Activated B cell treated with CpG ODN at 0.5 μM for 24 hours (primary cell): ENCODE measurements at places on chromosomes 1 and 21.

DNA sequence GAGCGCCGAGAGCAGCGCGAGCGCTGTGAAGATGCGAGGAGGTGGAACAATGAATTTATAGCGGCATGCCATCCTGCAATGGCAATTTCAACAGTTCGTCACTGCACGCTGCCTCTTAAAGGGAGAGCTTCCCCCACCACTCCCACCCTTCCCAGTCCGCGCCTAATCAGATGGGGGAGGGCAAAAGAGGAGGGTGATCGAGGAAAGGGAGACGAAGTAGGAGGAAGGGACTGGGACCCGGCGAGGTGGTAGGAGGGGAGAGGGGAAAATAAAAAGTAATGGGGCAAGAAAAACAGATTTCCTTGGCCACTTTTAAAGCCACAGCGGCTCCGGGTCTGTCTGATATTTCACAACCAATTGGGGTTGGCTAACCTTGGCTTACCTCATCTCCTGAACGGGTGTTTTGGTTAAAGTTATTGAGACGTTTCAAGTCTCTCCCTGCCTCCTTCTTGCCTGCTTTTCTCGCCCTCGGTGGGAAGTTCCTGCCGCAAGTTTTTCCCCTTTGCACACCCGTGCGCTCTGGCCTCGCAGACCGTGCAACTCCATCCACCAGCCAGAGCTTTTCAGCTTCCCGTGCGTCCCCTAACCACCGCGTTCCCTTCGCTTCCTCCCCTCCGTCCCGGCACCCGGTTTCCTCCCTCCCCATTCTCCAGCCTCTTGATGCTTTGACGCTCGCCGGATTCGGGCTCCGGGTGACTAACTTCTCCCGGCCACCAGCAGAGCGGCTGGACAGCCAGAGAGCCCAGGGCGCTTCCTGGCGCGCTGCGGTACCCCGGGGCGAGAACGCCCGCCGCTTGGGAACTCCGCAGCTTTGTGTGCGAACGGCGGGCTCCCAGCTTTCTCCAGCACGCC lies at the start of gene ADAMTS5:
ADAMTS5 (minus strand) TSS at position 27 of the 852 bp plus-strand sequence. CDS start 697 bp downstream, outside the sequence.
- no peak within 1 kb of the TSS for H3K4me3 ChIP-seq
- no peak within 1 kb of the TSS for H3K27ac ChIP-seq
- H3K36me3 ChIP-seq = no peaks in the 10 kb centered on the region
- no peaks in the 10 kb centered on the region for H3K4me1 ChIP-seq

GRCh38 chr1:37734629-37735591 lies 30.0 kb downstream of the EPHA10 start:
- peaks cover 42% of the 10 kb centered on the region for H3K27me3 ChIP-seq
- H3K27ac ChIP-seq = no peak overlapping the region
- no peak overlapping the region for H3K4me3 ChIP-seq
- no peaks in the 10 kb centered on the region for H3K4me1 ChIP-seq

- no peaks in the 10 kb centered on the region for H3K4me1 ChIP-seq
- H3K27me3 ChIP-seq = no peaks in the 10 kb centered on the region
- H3K36me3 ChIP-seq = no peaks in the 10 kb centered on the region
- H3K27ac ChIP-seq = no peak overlapping the region
- DNase-seq = no peak
Observed at GRCh38 chr21:38140207-38140903, 116.4 kb upstream of the KCNJ15 start.

- no peak overlapping the region for H3K4me3 ChIP-seq
- H3K4me1 ChIP-seq = no peaks in the 10 kb centered on the region
- no peak overlapping the region for H3K27ac ChIP-seq
- H3K27me3 ChIP-seq = no peaks in the 10 kb centered on the region
Observed at GRCh38 chr1:53634571-53634979, 104.4 kb downstream of the GLIS1 start.

DNA sequence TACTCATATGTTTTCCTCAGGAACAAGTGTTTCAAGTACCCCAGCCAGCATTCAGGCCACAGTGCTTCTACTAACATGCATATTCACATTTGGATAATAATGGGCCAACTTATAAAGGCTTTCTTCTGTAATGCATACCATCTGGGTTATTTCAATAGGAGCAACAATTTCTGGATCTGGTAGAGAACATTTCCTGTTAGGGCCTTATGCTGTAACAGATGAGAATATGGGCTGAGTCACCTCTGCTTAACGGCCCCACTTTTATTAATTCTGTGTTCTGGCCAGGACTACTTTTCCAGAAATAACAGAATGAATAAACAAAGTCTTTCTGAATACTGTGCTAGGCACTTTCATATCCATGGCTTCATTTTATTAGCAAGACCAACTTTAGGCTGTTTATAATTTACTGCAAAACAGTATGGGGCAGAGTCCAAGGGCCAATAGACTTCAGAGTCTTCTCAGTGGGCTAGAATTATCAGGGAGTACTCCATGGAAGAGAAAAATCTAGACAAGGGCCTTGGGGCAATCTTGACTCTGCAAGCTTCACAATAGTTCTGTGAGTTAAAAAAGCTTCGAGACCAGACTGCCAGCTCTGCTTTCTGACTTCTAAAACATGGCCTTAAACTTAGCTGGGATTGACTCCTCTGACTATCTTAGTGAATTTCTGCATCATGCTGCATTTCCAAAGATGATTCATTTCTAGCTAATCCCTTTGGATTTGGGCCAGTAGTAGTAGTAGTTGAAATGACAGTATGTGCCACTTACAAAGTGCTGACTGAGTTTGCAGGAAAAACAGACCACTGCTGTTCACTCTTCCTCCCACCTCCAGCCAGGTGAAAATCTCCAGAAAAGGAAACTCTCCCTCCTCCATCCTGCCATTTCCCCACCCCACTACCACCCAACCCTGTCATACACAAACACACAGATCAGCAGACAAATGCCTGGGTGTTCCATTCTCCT lies 8.2 kb upstream of the SSX2IP start:
- H3K36me3 ChIP-seq = no peaks in the 10 kb centered on the region
- peaks cover 4% of the 10 kb centered on the region for H3K27me3 ChIP-seq
- no peak overlapping the region for H3K27ac ChIP-seq
- no peak overlapping the region for H3K4me3 ChIP-seq

- no peaks in the 10 kb centered on the region for H3K4me1 ChIP-seq
- H3K27ac ChIP-seq = no peak overlapping the region
- H3K36me3 ChIP-seq = no peaks in the 10 kb centered on the region
- no peak for DNase-seq
Observed at GRCh38 chr1:115797486-115797885, 29.0 kb upstream of the CASQ2 start.

DNA sequence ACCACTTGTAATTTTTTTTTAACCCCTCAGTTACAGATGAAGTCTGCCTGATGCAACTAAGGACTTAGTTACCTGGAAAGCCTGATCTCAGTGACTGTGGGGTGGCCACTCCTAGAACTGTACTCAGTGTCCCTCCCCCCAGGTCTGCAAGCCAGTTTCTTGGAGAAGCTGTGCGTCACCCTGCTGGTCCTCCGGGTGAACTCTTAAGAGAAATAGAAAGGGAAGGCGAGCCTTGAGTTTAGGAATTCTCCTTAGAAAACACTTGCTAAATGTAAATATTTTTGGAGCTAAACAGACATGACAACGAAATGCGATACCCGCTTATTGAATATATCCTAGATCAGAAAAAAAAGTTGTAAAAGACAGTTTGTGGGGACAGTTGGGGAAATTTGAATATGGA lies 730 bp downstream of the SLC16A4 start:
- H3K4me3 ChIP-seq = no peak overlapping the region
- H3K36me3 ChIP-seq = peaks cover 10% of the 10 kb centered on the region
- no peak for DNase-seq
- H3K4me1 ChIP-seq = peaks cover 46% of the 10 kb centered on the region
- no peaks in the 10 kb centered on the region for H3K27me3 ChIP-seq
- no peak overlapping the region for H3K27ac ChIP-seq

- DNase-seq = no peak
- peaks cover 14% of the 10 kb centered on the region for H3K36me3 ChIP-seq
- no peaks in the 10 kb centered on the region for H3K27me3 ChIP-seq
- no peak overlapping the region for H3K27ac ChIP-seq
- H3K4me3 ChIP-seq = no peak overlapping the region
Observed at GRCh38 chr1:198264282-198264681, 107.5 kb downstream of the NEK7 start.

DNA sequence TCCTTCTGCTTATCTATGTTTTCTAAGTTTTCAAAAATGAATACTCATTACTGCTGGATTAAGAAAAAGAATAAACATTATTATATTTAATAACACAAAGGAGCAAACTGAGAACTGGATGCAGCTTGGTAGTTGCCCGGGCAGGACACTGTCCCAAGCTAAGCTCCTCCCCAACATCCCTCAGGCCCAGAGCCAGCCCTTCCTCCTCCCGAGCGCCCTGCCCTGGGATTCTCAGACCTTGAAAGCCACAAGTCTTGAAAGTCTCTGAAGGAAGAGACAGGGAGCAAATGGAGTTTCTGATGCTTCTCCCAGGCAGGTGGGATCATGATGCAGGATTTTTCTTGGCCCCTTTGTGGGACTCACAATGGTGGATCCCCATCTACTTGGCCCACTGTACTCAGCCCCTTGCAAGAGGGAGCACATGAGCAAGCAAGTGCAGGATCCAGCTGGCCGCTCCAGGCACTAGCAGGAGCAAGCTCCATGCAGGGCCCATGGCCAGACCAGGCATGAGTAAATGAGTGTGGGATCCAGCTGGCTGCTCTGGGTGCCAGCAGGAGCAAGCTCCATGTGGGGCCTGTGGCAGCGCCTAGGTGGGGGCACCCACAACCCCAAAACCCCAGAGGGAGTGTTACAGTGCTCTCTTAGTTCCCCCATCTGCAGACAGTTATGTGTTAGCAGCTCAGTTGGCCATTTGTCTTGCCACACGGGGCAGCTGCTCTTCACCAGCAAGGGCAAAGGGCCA lies 32.1 kb upstream of the RAB4A start:
- H3K4me1 ChIP-seq = no peaks in the 10 kb centered on the region
- H3K27me3 ChIP-seq = peaks cover 12% of the 10 kb centered on the region
- H3K27ac ChIP-seq = no peak overlapping the region
- no peak overlapping the region for H3K4me3 ChIP-seq
- DNase-seq = no peak

- DNase-seq = no peak
- H3K4me3 ChIP-seq = no peak overlapping the region
Observed at GRCh38 chr1:151773702-151774101, 10.4 kb upstream of the MRPL9 start.

DNA sequence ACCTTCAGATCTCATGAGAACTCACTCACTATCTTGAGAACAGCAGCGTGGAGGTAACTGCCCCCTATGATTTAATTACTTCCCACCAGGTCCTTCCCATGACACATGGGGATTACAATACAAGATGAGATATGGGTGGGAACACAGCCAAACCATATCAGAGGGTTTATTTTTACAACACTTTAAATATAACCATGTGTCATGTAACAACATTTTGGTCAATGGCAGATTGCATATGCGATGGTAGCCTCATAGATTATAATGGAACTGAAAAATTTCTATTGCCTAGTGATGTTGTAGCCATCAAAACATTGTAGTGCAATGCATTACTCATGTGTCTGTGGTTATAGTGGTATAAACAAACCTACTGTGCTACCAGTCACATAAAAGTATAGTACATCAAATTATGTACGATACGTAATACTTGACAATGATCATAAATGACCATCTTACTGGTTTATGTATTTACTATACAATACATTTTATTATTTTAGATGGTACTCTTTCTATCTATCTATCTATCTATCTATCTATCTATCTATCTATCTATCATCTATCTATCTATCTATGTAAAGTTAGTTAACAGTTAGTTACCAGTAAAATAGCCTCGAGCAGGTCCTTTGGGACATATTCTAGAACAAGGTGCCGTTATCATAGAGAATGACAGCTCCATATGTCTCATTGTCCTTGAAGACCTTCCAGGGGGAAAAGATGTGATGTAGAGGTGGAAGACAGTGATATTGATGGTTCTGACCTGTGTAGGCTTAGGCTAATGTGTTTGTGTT lies 12.6 kb upstream of the S100B start:
- no peaks in the 10 kb centered on the region for H3K36me3 ChIP-seq
- peaks cover 15% of the 10 kb centered on the region for H3K27me3 ChIP-seq
- H3K4me1 ChIP-seq = peaks cover 8% of the 10 kb centered on the region

- H3K27me3 ChIP-seq = peaks cover 56% of the 10 kb centered on the region
- DNase-seq = no peak
- H3K27ac ChIP-seq = no peak overlapping the region
- H3K4me1 ChIP-seq = peaks cover 2% of the 10 kb centered on the region
- no peak overlapping the region for H3K4me3 ChIP-seq
Observed at GRCh38 chr21:41777951-41778815, 11.3 kb upstream of the RIPK4 start.

DNA sequence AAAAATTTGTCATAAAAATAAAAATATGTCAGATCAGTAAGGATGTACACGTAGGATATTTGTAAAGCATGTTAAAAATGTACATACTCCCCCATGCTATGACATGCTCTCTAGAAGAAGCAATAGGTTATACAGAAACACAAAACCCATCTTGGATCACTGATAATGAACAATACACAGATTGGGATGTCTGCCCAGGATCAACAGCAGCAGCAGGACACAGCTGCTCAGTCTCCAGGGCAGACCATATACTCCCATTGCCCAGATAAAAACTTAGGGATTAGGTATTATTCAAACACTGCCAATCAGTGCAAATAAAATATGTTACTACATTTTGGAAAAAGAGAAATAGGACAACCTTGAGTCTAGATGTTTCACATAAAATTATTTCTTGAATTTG lies 39.0 kb downstream of the DAB1 start:
- no peaks in the 10 kb centered on the region for H3K4me1 ChIP-seq
- no peaks in the 10 kb centered on the region for H3K36me3 ChIP-seq
- no peaks in the 10 kb centered on the region for H3K27me3 ChIP-seq
- no peak overlapping the region for H3K4me3 ChIP-seq
- no peak for DNase-seq

DNA sequence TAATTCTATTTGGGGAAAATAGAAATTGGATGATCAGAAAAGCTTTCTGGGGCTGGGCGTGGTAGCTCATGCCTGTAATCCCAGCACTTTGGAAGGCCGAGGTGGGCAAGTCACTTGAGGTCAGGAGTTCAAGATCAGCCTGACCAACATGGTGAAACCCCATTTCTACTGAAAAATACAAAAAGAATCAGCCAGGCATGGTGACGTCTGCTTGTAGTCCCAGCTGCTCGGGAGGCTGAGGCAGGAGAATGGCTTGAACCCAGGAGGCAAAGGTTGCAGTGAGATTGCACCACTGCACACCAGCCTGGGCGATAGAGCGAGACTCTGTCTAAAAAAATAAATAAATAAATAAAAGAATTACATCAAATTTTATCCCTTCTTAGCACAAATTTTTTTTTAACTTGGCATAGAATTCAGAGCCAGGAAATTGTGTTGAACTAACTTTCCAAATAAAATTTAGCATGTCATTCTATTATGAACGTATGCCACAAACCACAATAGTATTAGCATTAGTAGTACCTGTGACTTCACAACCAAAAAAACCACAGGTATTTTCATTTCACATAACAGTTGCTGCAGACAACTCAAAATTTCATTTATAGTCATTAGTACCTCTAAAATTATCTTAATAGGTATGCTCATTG lies 4.5 kb upstream of the ANKRD13C start:
- H3K4me3 ChIP-seq = no peak overlapping the region
- peaks cover 9% of the 10 kb centered on the region for H3K36me3 ChIP-seq
- peaks cover 14% of the 10 kb centered on the region for H3K4me1 ChIP-seq
- no peaks in the 10 kb centered on the region for H3K27me3 ChIP-seq
- no peak for DNase-seq
